ENCODE measurements at places on chromosomes 2 and 18.

GRCh38 chr2:156909983-156910382 lies 347.5 kb upstream of the GALNT5 start:
- peak; percentile 20 for DNase-seq

- DNase-seq, result no peak
These were observed 195.6 kb downstream of the MYCN start for GRCh38 chr2:16135913-16136310.

DNA sequence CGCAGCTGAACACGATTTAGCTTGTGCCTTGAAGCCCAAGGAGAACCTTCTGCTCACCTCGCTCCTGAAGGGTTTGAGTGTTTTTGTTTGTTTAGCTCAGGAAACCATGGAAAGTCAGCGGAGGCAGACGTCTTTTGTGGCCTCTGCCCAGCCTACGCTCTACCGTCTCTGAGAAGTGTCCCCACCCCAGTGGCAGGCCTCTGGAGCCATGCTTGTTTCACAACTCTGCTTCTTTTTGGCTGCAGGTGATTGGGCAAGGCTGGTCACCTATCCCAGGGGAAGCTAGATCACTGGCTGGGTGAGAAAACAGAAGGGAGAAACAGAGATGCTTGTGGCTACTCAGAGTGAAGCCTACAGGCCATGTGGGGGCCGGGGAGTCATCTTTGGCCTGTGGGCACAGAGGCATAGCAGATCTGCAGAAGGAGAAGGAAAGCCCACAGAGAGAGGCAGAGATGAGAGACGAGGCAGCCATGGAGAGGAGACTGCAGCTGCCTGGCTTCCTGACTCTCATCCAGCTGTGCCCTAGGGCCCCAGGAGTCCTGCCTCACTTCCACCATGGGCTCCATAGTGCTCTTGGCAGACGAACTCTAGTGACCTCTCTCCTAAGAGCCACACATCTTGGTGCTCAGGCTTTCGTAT lies 50.1 kb downstream of the CIB4 start:
- no peak for DNase-seq

DNA sequence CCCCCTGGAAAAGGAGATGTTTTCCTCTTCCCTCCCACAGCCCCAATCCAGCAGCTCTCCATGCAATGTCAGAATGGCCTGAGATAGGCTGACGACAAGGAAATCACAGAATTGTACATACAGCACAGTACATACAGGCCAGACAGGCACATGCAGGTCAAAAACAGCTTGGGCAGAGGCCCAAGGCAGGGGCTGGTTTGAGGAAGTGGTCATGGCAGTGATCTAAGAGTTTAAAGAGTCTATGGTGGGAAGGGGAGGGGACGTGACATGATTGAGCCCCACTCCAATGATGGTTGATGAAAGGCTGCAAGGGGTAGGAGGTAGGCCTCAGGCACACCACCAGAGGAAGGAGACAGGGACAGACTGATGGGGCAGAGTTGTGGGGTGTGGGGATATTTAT lies 4.3 kb downstream of the DCTN1 start:
- no peak for DNase-seq

- no peak for DNase-seq
These were observed 67.3 kb downstream of the TWIST2 start for GRCh38 chr2:238915196-238915595.

- no peak for DNase-seq
These were observed 13.9 kb upstream of the DSC1 start for GRCh38 chr18:31176531-31176930.

GRCh38 chr2:104889960-104890684 lies 36.2 kb downstream of the POU3F3 start:
- no peak for DNase-seq

GRCh38 chr18:7485616-7486015 lies 81.5 kb upstream of the PTPRM start:
- no peak for DNase-seq

DNA sequence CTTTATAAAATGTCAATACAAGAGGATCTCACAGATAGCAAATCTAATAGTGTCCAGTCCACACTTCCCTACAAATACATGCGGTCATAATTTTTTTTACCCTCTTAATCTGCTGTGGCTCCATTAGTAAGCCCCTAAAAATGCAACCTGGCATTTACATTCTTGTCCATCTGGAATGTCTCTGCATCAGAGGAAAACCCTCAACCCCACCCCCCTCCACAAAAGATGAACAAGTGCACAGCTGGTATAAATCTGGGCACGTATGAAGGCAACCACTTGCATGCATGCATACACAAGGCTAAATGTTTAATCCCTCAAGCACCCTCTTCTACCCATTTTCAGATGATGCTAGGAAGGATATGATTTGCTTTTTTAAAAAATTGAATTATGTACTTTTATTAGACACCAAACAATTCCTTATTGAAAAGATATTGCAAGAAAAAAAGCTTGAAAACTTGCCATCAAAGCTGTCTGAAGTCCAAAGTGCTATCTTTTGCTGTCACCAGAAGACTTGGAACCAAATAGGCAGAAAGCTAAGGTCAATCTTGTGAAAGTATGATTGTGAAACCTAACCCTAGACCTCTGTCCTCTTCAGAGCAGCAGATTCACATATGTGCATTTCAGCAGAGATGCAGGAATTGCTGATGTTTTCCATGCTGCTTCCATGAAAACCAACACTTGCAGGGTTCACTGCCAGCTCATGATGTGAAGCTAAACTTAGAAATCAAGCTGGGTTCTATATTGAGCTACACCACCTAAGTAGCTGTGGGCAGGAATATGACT lies 39.0 kb downstream of the IRS1 start:
- DNase-seq, result peak; percentile 96

- peak; percentile 86 for DNase-seq
These were observed 37.1 kb upstream of the ZCCHC2 start for GRCh38 chr18:62485684-62486083.

- DNase-seq, result no peak
These were observed 40.2 kb downstream of the HDAC4 start for GRCh38 chr2:239360421-239361310.

DNA sequence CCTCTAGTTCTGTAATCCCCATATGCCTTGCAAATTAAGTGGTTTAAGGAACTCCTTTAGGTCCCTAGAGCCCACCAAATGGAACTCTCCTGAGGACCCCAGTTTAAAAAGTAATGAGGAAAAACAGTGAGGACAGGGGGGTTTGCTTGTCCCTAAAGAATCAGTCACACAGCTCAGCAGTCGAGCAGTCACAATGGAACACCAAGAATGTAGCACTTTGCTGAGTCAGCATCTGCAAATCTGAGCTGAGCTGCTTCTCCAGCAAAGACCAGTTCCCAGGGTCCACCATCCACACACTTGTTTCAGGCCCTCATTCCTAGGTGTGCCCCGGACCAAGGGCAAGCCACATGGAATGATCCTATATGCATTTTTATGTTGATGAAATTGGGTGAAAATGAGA lies 46.2 kb upstream of the NEDD4L start:
- DNase-seq, result no peak

DNA sequence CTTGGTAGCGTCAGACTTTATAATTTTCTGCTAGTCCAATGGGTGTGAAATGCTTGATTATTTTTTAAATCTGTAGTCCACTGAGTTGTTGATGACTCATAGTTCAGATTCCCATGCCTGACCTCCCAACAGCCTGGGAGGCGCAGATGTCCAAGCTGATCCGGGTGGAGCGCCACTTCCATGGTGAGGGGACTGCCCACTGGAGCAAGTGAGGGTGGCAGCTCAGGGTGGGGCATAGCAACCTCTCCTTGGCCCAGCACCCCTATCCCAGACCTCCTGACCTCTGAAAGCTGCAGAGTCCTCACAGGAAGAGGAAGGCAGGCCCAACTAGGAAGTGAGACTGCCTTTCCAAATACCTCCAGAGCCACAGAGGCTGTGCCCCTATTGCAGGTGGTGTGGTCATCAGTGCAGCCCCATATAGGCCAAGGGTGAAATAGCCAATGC lies 4.4 kb downstream of the MAL start:
- DNase-seq, result peak; percentile 34

DNA sequence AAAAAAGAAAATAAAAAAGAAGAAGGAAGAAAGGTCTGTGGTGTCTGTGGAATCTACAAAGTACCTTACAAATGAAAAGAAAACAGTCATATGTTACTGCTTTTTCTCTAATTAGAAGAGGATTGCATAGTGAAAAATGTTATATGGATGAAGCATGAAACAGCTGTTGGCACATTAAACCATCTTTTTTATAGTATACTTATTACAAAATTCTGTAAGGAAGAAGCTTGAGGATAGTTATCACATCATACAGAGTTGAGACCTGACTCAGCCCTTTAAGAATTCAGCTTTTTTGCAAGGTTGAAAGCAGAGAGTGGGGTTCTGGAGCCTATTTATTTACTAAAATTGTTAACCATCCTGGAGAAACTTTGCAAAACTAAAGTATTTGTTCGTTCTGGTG lies 222.7 kb downstream of the PHLPP1 start:
- no peak for DNase-seq

- DNase-seq, result no peak
These were observed 42.5 kb downstream of the DAPL1 start for GRCh38 chr2:158837645-158838044.

- DNase-seq, result no peak
These were observed 5.6 kb downstream of the DES start for GRCh38 chr2:219423652-219424377.

GRCh38 chr2:144520756-144521487 lies 1.0 kb upstream of the ZEB2 start:
- peak; percentile 79 for DNase-seq

GRCh38 chr2:3214806-3215404 lies 162.7 kb downstream of the EIPR1 start:
- DNase-seq, result no peak

DNA sequence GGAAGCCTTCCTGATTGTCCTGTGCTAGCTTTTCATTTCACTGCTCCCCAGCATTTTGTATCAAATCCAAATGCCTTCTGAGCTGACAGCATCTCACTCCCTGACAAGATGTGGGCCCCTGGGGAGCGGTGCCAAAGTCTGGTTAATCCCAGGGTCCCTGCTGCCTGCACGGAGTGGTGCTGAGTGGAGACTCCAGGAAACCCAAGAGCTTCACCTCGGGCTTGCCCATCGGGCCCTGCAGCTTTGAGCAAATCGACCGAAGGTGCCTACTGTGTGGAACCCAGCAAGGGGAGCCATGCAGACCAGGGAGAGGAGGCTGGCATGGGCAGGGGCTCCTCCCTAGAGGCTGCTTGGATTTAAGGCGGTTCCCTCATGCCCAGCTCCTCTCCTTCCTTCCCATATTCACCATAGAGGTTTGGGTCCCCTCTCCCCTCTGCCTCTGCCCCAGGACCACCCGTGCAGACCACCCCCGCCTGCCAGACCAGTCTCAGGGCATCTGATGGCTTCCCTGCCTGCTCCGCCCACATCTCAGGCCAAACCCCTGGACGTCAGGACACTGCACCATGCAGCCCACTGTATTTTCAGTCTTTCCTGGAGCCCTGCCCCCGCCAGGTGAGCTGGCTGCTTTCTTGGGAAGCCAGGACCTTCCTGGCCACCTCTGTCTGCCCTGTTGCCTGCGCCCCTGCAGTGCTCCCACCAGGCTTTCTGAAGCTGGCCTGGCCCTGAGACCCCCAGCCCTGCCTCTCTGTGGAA lies 37.8 kb downstream of the RRM2 start:
- no peak for DNase-seq

DNA sequence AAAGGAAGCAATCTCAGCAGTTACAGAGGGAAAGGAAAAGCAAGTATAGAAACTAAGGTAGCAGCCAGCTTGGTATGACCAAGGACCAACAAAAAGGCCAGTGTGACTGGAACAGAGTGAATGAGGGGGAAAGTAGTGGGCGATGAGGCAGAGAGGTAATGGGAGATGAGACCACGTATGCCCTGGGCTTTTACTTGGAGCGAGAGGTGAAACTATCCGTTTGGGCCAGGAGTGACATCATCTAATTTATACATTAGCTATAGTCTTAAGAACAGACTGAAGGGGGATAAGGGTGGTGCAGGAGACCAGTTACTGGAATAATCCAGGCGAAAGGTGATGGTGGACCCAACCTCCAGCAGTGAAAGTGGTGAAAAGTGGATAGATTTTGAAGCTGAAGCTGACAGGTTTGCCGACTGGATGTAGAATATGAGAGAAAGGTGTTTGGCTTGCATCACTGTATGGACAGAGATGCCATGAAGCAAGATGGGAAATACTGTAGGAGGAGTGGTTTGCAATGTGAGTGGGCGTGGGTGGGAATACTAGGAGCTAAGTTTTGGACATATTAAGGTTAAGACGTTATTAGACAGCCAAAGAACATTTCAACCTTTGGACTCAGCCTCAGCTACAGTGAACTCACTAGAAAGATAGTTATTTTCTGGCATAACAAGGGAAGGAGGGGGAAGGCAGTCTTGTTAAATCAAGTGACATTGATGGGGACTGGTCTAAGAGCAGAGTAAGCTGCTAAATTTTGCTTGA lies 106.0 kb downstream of the PLEKHM3 start:
- DNase-seq, result no peak

DNA sequence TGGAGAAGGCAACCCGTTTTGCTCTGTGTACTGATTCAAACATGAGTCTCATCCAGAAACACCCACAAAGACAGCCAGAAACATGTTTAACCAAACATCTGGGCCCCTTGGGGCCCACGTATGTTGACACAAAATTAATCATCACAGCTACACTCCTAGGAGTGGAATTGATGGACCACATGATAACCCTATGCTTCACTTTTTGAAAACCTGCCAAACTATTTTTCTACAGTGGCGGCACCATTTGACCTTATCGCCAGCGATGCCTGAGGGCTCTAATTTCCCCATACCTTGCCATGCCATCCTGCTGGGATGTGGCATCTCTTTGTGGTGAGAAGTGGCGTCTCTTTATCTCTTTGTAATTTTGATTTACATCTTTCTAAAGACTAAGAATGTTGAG lies 38.5 kb downstream of the PSMG2 start:
- peak; percentile 89 for DNase-seq

- DNase-seq, result peak; percentile 13
These were observed 192.8 kb downstream of the ZNF407 start for GRCh38 chr18:74790451-74790850.

DNA sequence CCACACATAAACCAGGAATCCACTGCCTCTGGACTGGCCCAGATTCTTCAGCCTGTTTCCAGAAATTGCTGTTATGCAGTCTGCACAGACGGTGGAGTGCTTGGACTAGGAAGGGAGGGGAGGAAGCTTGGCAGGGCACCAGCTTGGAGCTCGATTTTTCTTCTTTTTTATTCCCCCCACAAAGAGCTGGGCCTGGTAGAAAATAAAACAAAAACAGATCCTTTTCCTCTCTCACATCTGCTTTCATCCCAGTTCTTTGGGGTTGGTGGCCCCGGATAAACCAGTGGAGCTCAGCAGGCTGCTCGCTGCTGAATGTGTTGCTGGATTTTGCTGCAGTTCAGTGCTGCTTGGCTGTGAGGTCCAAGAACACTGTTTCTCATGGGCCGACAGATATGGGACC lies 16.0 kb downstream of the LRRTM1 start:
- no peak for DNase-seq

All from RPMI7951 (cell line).